ENCODE measurements at places on chromosomes 1 and 21.
A peak's percentile ranks its signal among the peaks of the same experiment; 100 is the strongest.

DNA sequence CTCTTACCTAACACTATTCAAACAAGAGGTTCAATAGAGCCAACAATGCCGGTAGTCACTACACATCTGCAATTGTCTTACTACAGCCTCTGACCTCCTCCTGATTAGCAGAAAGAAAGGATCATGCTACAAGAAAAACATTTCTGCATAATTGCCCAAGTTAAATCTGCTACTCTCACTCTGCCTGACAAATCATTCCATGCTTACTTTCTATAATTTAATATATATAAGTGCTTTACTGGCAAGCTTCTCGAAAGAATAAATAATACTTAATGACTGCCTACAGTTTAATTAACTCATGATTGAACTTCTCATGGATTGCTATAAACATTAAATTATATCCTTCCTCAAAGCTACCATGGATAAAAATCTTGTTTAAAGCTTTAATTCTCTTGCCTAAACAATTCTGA lies 156.0 kb downstream of the SLC45A1 start:
- DNase-seq: no peak

DNA sequence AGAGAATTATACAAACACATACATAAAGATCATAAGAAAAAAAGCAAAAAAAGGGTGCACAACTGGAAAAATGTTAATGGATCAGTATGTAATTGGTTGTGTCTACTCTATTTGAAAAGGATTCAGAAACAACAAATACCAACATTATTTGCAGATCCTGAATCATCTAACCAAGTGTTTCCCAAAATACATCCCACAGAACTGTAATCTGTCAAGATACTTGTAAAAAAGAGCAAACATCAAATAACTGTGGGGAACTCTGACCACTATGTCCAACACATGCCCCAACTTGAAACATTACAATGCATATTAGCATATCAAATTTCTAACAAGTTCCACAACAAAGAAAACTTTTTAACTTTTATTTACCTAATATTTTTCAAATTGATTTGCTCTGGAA lies 22.6 kb downstream of the ANKRD13C start:
- no peak for DNase-seq

GRCh38 chr1:199010492-199010891 lies 371.7 kb downstream of the PTPRC start:
- peak; percentile 91 for DNase-seq

DNA sequence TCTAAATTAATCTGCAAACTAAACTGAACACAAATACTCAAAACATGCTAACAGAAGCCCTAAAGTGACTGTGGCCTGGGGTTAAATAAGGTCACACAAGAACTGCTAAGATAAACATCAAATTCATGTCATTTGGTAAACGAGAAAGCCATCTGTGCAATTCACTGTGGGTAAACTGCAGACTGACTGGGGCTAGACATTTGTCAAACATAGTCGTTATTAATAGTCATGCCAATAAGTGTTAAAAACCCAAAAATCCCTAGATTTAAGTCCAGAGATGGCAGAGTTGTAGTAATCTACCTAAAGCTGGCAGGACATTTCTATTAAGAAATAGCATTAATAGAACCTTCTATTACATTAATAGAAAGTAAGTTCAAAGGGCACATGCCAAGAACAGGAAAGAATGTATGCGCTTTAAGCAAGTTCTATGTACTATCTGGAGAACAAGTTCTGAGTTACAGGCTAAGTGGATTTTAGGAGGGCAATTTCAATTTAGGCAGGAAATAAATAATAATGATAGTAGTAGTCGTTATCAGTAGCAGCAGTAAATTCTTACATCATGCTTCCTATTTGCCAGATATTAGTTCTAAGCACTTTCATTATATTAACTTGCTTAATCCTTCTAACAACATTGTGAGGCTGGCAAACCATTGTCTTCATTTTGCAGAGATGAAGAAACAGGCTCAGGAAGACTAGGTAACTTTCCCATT lies 8.6 kb downstream of the EDEM3 start:
- DNase-seq: peak; percentile 16

DNA sequence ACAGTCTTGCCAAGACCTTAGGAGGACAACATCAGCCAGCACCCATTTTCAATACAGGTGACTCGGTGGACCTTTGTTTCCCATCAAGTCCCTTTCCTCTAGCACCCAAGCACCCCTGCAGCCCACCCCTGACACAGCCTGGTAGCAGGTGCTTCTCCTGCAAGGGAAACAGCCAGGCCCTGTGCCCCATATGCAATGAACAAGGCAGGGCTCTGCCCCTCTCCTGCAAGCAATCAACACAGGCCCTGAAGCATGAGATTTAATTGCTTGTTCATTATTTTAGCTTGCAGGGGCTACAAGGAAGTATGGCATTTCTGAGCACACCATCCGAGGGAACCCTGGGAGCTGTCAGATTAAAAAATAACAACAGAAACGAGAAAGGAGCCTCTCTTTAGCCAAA lies 35.4 kb downstream of the TCP10L start:
- DNase-seq: no peak

- DNase-seq: no peak
Measured at GRCh38 chr1:218850367-218850766, 323.3 kb upstream of the LYPLAL1 start.

GRCh38 chr1:182768963-182769362 lies 20.6 kb upstream of the NPL start:
- DNase-seq: no peak

DNA sequence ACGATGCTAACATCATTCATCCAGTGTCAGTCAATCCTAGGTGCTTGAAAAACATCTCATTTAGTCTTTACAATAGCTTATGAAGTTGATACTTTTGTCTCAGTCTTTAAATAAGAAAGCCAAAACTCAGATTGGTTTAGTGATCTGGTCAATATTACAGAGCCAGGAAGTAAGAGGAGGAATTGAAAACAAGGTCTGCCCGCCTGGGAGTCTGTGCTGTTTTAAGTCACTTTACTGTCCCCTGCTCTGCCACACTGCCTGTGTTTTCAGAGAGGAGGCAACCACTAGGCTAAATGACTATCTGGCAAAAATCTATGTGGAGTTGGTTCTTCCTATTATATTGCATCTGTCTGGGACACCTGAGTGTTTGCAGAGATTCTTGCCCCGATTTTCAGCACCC lies 62.3 kb downstream of the ST6GALNAC3 start:
- no peak for DNase-seq

DNA sequence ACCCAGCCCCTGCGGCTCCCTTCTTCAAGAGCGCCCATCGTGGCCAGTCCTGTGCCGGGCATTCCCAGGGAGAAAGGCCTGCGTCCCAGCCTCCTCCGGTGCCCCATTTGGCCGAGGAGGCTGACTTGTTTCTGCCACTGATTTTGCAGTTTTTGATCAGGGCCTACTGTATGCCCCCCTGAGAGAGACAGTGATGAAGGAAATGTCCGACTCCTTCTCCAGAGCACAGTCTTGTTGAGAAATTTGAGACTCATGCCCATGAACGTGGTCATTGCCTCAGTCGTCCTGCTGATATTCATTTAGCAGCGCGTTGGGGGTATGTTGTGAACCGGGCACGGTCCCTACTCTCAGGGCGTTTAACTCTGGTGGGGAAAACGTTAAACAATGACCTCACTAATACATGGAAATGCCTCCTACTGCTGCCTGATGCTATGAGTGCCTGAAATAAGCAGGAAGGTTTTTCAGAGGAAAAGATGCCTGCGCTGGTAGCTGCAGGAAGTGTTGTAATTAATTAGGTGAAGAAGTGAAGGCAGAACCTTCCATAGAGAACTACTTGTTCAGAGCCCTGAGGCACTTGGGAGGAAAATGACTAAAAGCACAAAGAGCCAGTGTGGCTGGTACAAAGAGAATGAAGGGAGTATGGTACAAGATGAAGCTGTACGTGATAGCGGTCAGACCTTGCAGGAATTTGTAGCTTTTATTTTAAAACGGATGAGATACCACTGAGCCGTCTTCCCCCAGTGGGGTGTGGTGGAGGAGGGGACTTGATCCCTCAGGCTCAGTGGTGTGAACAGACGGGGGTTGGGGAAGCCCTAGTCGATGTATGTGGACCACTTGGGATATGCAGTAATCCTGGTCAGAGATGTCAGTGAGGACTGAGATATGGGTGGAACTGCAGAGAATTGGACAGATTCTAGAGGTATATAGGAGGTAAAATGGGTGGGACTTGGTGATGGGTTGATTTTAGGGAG lies 730 bp downstream of the ZCCHC17 start:
- DNase-seq: peak; percentile 77

DNA sequence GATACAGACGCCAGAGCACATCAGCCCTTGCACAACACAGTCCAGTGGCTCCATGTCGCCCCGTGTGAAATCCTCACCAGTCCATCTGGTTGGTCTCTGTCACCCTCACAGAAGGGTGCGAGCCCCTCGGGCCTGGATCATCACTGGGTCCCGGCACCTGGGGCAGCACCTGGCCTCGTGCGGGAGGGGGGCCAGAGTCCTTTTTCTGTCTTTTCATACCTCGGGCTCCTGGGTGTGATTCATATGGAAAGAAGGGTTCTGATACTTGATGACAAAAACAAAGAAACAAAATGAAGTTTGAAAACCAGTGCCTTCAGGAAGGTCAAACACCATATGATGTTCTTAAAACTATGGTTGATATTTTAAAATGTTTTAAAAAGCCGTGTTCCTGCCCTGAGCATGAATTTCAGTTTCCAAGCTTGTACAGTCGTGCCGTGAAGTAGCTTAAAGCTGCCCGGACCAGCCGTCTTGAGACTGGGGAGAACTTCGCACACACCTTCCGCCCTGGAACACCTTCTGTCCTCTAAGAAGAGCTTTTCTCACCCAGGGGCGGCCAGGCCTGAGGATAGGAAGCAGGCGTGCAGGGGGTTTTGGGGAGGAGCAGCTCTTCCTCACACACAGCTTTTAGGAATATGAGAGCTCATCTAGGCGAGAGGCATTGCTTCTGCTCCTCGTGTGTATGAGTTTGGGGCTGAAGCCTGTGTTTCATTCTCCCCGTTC lies 35.2 kb downstream of the SLC37A1 start:
- DNase-seq: no peak

All from NB4 (cell line).